ENCODE measurements at places on chromosomes 5 and 9.

- no peak for DNase-seq
These were observed 111.8 kb downstream of the EFNA5 start for GRCh38 chr5:107558823-107559375.

DNA sequence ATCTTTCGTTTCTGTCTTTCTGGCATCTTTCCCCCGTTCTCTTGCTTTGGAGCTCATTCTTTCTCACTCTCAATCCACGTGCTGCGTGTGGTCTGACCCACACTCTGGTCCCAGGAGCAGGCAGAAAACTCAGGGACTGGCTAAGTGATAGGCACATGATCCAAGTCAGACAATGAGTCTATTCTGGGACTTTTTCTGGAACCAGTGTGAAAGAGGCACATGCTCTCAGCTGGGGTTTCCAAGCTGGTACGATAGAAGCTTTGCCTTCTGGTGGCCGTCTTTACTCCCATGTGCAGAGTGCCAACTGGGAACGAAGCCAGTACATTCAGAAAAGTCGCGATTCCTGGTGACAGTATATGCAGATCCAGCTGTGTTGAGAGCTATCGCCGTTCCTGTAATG lies 94.4 kb downstream of the PDZD2 start:
- no peak for DNase-seq

GRCh38 chr5:35182486-35182885 lies 47.8 kb downstream of the PRLR start:
- DNase-seq = no peak

DNA sequence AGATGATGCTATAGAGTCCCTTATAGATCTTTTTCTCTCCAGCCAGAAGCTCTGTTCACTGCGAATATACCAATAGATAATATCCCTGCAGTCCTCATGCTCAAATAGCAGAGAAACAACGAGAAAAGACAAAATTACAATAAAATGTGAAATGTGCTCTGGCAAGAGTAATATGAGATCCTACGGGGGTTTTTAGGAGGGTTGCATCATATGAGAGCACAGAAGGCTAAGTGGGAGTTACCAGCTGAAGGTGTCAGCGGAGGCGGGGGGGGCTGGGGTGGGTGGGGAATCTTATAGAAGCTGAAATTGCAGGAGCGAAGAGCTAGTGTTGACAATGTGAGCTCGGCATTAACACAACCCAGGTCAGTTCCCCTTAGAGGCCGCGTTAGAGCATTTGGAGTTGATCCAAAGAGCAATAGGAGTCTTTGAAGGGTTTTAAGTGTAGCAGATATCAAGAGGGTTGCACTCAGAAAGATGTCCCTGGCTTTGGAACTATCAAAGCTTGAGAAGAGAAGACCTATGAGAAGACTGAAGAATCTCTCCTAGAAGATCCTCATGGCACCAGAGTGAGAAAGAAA lies 109.7 kb downstream of the BASP1 start:
- DNase-seq = no peak

GRCh38 chr9:13459071-13459470 lies 179.6 kb upstream of the MPDZ start:
- no peak for DNase-seq

DNA sequence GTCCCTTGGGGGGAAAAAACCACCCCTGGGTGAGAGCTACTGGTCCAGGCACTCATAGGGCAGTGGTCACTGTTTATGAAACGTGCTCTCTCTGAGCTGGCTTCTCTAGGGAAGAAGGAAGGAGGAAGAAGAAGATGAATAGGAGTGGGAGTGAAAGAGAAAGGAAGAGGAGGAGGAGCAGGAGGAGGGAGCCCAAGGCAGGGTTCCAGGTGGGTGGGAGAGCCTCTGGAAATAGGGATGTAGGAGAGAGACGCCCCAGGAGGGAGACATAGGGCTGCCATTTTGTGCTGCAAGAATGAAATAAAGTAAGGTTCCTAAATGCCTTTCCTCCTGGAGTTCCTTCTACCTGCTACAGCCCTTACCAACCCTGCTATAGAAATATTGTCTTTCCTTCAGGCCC lies 65.7 kb downstream of the PCDH1 start:
- DNase-seq = no peak

- no peak for DNase-seq
These were observed 35.5 kb downstream of the POU5F2 start for GRCh38 chr5:93705896-93706295.

DNA sequence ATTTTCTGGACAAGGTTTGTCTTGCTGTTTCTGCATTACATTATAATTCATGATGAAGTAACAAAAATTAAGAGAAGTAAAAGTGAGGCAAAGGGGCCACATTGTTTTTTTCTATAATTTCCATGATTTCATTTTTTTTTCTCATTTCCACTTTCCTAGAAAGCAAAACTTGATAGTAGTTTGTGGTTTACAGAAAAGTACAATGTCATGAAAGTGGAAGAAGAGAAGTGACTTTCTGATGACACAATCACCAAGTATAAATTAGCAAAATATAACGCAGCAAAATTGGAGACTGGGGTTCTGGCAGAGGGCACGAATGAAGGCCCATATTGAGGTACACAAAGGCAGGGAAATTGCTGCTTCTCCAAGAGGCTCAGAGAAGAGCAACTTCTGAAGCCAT lies 5.0 kb upstream of the IFNA14 start:
- DNase-seq = no peak

DNA sequence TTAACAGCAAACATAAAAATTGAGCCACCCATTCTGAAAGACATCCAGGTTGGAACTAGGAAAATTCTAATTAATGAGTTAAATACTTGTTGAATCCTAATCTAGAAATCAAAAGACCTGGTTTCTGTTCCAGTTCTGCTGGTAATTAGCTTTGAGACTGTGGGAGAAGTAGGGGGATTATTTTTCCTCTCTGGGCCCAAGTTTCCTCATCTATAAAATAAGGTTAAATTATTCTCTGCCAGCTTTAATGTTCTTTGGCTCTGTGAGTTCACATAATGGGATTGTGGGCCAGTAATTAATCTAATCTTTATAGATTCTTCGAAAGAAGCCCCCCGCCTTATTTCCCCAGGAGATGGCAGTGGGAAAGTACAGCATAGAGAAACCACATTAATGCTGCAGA lies 104.6 kb downstream of the ENC1 start:
- DNase-seq = no peak

DNA sequence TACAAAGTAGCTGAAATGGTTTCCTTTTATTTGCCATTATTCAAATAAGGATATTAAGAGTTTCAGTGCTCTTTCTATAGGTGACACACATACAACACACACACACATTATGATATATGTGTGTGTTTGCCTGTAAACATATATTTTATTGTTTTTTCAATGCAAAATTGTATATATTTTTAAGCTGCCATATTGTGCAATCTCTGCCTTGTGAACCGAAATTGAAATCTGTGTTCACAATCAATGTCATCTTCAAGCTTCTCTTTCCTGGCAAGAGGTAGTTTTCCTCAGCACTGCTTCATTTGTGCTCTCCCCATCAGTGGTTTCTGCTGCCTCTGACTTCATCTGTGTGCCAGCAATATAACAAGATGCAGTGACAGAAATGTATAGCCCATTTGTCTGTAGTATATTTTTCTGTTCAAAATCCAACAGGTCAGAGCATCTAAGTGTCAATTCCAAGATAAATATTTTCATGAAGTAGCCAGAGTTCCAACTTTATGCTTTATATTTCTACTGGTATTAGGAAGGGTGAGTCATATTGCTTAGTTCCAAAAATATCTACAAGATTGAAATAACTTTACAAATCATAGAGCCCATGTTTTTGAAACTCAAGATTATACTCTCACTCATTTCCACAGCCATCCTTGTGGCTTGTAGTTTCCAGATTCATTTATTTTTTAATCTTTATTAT lies 1704.8 kb upstream of the CDH9 start:
- no peak for DNase-seq

GRCh38 chr5:1292846-1293415 lies 1.9 kb downstream of the TERT start:
- DNase-seq = no peak

DNA sequence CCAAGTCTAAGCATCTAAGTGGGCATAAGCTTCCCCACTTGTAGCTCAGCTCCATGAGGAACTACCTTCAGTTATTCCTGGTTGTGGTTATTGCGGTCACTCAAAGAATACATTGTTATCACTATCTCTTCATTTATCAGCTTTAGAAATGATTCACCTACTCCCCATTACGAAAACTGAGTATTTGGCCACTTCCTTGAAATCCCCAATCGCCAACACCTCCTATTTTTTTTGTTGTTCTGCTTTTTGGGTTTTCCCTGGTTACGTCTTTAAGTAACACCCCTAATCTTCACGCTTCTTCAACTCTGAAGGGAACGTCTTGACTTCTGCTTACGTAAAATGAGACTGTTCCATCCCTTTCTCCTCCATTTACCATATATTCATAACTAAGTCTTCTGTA lies 20.7 kb downstream of the MAPK9 start:
- DNase-seq = no peak

DNA sequence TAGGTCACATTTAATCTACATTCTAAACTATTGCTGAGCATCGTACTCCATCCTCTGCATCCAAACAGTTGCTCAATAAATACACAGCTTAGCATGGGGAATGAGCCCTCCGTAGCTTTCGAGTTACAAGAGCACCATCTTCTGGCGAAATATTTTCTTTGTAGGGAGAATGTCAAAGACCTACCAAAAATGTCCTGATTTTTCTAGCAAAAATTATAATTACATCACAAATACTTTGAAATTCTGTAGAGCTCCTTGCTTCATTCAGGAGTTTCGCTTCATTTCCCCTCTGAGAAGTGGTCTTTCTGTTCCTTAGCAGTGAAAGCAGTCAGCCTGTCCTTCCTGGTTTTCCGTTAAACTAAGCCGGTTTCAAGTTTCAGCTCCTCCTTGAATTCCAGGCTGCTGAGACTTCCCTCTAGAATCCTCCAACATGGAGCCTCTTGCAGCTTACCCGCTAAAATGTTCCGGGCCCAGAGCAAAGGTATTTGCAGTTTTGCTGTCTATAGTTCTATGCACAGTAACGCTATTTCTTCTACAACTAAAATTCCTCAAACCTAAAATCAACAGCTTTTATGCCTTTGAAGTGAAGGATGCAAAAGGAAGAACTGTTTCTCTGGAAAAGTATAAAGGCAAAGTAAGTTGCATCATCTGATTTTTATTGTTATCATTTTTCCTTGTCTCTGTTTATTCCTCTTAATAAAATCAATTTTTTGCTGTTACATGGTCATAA lies at the start of gene GPX8:
Gene GPX8, plus strand, starts transcription at position 409 of the 730 bp plus-strand sequence. Its CDS starts 22 bp downstream, at position 431.
- no peak for DNase-seq

DNA sequence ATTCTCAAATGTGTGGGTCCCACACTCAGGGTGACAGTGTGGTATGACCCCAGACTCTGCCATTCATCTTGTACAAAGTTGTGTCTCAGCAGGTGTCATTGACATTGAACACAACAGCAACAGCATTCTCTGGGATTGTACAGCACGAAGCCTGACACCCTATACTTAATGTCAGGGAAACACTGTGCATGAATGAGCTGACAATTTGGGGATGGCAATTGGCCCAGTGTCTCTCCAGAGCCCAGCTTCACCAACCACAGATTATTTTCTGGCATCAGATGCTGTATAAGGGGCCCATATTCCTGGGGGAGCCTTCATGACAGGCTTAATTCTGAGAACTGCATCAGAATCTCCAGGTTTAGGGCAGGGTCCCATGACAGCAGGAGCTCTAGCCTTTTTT lies 143.2 kb downstream of the GCNT1 start:
- no peak for DNase-seq

DNA sequence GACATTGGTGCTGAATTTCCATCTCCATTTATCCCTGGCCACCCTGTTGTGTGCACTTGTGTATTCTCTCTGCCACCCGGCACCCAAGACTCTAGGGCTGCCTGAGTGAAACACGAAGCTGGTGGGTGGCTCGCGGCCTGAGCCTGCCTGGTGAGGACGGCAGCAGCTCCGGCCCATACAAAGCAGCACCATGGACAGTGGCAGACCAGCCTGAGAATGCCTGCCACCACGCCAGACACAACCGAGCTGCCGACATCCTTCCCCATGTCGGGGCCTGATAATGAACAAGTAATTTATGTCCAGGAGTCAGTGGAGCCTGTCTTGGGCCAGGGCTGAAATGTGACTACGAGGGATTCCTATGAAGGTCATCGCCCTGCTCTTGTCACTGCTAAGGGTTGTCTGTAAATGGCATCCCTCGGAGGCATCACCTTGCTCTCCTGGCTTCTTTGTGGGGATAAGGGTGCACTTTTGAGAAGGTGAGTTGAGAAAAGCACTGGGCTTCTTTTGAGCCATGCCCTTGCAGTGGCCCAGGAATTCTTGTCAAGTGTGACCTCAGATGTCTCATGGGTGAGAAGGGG lies 175.7 kb downstream of the MELK start:
- no peak for DNase-seq

- no peak for DNase-seq
These were observed 192.0 kb downstream of the ADAMTSL1 start for GRCh38 chr9:18665947-18666346.
